ENCODE measurements at places on chromosomes 5 and 9.

DNA sequence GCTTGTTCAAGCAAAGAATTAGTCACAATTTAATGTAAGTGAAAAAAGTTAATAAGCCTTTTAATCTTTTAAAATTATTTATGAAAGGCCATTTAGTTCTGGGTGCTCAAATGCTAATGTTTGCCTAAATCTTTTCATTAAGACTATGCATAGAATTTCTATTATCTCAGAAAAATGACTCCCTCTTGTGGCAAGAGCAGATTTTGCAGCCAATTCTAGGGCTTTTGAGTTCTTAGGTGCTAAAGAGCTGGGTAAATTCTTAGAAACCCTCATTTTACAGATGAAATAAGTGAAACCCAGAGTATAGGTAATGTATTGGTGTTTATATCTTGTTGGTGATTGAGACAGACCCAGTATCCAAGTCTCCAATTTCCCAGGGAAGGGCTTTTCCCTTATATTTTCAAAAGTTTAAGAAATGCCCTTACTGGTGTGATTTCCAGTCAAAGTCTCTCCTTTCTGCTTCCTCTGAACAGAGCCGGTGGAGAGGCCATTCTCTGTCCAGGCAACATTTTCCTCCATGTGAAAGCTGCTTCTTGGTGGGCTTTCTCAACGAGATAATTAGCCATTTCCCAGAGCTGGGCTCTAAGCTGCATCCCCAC, 24.1 kb upstream of the PCSK5 start:
- peak; percentile 34 for DNase-seq

- peak; percentile 17 for DNase-seq
These were observed 51.4 kb downstream of the SMARCA2 start for GRCh38 chr9:2066312-2067273.

DNA sequence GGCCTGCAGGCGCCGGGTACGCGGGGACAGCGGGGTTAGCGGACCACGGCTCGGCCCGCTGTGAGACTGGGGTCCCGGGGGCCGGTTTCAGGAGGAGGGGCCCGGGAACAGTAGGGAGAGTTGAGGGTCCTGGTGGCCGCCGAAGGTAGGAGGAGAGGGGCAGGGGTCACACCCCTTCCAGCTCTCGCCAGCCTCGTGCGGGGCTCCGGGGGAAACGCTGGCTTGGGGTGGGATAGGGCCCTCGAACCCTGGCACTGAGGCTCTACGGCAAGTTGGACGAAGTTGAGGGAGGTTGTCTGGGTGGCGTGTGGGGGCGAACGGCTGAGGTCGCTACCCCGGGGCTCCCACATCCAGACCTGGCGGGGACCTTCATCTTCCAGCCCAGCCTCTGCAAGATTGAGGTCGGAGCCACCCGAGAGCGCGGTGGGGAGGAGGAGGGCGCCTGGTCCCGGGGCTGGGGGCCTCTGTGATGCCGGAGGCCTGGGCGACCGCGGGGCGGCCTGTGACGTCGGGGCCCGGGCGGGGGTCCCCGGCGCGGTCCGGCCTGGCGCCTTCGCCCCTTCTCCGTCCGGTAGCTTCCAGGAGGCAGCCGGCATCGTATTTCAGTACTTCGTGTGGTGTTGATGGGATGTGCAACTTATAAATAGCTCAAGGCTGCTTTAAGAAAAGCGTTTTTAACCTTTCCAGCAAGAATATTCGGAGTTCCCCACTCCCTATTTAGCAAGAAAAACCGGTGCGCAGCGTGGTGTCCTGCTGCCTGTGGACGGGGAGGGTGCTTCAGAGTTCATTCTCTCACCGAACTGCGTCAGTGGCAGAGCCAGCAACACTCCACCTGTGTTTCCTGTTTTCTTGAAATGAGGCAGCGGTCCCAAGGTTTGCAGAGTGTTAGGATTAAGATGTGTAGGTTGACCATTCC, 902 bp downstream of the HABP4 start:
- DNase-seq, result peak; percentile 49

DNA sequence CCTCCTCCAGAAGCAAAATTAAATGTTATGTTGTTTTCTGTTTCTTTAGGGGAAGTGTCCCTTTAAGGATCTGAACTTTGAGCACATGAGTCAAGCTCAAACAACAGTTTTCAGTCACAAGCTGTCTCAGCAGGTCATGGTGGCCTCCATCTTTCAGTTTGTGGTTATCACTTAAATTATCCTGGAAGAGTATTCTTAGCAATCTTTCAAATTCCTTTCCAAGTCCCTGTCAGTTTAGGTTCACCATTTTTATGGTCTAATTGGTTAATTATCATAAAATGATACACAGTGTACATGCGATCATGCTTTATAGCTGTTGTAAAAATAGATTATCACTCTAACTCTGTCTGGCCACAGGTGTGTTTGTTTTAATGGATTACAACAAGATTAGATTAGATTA, 43.1 kb upstream of the SELENOP start:
- no peak for DNase-seq

GRCh38 chr5:123671042-123671441, 159.1 kb downstream of the CSNK1G3 start:
- peak; percentile 29 for DNase-seq

DNA sequence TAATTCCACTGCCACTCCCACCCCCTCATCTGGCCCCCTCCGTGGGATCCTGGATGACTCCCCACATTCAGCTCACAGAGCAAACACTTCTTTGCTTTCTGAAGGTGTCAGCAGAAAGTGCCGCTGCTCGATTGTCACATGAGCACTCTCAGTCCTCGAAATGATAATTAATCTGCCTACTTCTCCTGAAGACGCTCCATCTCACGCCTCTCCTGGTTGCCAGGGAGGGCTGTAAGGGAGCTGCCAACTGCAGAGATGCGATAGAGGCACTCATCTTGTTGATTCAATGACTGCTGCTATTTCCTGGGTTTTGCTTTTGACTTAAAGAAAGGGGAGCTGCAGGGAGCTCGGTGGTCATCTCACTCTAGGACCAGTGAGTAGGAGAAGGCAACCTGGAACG, 206.5 kb downstream of the DAB2IP start:
- DNase-seq, result no peak

- no peak for DNase-seq
These were observed 23.0 kb upstream of the JAK2 start for GRCh38 chr9:4962085-4962484.

- peak; percentile 62 for DNase-seq
These were observed 15.6 kb downstream of the JADE2 start for GRCh38 chr5:134540747-134541733.

GRCh38 chr5:167750586-167750985, 540.9 kb upstream of the WWC1 start:
- DNase-seq, result no peak

DNA sequence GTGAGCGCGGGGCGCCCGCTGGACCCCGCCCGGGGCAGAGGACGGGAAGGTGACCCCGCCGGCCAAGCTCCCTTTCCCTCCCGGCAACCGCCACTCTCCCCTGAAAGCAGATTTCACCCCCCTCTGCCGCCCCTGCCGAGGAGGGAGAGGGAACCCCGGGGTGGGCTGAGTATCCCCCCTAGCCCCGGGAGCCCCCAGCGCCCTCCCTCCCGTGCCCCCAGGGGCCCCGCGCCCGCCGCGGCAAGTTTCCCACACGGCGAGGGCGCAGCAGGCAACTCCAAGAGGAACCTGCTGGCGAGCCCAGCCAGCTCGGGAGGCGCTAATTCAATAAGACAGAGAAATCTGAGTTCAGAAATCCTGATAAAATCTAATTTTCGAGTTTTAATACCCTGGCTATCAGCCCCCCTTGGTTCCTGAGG, 1.6 kb downstream of the NTNG2 start:
- no peak for DNase-seq

DNA sequence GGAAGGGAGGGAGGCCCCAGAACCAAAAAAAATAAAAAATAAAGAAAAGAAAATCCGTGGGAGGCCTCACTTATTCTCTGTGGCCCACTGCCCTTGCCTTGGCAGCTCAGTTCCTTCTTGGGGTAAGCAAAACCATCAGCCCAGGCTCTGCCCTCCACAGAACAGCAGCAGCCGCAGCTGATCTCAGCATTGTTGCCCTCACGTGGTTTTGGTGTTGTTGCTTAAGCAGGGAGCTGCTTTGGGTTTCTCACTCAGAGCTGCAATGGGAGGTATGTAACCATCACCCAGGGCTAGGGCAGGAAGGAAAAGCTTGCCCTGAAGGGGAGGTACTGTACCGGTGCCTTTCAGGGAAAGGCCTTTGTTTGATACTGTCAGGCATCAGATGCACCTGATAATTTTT, 374.7 kb upstream of the WWC1 start:
- DNase-seq, result no peak

DNA sequence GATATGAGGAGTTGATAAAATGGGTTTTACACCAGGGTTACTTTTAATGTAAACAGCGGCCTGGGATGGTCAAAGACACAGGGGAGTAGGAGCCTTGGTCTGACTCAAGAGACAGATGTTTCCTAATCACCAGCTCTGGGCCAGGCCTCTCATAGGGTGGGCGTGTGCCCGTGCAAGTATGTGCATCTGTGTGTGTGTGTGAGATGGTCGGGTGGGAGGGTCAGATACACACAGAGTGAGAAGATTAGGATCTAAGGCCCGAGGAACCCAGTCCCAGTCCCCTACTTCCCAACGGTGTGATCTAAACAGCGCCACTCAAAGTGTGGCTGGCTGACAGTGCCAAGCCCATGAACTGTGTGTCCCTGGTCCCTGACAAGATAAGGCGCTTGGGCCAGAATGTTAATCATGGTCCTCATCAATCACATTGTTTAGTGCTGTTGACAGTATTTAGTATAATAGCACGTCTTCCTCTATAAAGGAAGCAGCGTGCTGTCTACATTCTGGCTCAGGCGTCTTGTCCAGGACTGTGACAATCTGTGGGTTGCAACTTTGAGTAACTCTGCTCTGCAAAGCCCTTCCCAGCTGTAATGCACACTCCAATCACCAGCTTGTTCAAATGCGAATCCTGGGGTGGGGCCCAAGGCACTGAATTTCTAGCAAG, 173.7 kb downstream of the DAB2IP start:
- DNase-seq, result no peak

DNA sequence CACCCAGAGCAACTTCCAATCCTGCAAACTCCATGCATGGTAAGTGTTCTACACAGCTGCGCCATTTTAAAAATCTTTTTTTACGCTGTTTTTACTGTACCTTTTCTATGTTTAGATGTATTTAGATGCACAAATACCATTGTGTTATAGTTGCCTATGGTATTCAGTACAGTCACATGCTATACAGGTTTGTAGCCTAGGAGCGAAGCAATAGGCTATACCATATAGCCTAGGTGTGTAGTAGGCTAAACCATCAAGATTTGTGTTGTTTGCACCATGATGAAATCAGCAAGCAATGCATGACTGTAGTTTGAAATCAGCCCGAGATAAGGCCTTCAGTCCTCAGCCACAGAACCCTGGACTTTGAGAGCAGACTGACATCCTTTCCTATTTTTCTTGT, 101.2 kb downstream of the LIX1 start:
- no peak for DNase-seq

DNA sequence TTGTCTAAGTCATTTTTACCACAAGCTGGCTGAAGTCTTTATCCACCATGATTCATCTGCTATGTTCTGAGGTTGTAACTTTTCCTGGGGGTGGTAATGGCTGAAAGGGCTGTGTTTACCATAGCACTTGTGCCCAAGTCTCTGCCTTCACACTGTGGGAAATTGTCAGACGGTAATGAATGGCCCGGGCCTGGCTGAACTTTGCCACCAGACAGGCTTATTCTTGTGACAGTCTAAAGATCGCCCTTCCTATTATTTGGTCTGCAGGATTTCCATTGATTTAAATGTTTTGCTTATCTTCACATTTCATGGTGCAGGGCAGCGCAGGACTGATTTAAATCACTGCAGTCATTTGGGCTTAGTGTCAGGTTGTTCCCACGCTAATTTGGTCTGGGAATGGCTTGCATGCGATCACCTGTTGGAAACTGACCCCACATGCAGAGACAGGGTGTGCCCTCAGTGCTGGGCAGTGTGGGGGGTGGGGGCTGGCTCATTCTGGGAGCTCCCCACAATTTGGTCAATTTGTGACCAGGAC, 109.3 kb upstream of the ICE1 start:
- DNase-seq, result no peak

- DNase-seq, result no peak
These were observed 91.2 kb downstream of the DCP2 start for GRCh38 chr5:113067635-113068344.

- peak; percentile 31 for DNase-seq
These were observed 2308.8 kb upstream of the ACO1 start for GRCh38 chr9:30075451-30076199.

GRCh38 chr9:128913048-128913900, 7.5 kb upstream of the PHYHD1 start:
- DNase-seq, result no peak

DNA sequence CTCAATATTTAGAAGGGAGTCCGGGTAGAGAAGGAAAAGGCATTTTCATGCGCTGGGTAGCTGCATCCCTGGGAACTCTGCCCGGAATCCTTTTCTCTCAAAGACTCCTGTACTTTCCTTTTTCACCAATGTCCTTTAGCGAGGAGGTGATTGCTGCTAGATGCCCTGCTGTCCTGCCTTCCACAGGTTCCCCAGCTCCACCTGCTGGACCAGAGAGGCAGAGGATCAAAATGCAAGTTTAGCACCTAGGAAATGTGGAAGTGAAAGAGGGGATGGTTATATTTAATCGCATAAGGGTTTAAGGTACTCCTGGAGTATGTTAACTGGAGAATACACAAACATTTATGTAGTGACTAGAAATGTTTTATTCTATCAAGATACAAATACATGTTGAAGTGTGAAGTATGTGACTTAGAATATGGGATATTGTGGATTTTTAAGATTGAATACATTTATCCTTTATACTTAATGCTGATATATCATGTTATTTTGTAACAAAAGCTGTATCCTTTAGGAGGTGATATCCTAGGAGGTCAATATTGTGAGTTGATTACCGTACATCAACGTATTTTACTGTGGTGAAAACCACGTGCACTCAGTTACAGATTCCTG, 145.7 kb downstream of the ARHGAP26 start:
- DNase-seq, result peak; percentile 45

GRCh38 chr9:99155736-99156135, 50.8 kb downstream of the TGFBR1 start:
- DNase-seq, result no peak

GRCh38 chr9:95249986-95250385, 67.5 kb downstream of the FANCC start:
- no peak for DNase-seq
